ENCODE measurements at places on chromosomes 16 and 17.
A peak's percentile ranks its signal among the peaks of the same experiment; 100 is the strongest.

- DNase-seq, result no peak
These were observed 415.9 kb upstream of the ERCC4 start for GRCh38 chr16:13503960-13504635.

GRCh38 chr17:917391-917811, 62.2 kb downstream of the NXN start:
- peak; percentile 72 for DNase-seq

DNA sequence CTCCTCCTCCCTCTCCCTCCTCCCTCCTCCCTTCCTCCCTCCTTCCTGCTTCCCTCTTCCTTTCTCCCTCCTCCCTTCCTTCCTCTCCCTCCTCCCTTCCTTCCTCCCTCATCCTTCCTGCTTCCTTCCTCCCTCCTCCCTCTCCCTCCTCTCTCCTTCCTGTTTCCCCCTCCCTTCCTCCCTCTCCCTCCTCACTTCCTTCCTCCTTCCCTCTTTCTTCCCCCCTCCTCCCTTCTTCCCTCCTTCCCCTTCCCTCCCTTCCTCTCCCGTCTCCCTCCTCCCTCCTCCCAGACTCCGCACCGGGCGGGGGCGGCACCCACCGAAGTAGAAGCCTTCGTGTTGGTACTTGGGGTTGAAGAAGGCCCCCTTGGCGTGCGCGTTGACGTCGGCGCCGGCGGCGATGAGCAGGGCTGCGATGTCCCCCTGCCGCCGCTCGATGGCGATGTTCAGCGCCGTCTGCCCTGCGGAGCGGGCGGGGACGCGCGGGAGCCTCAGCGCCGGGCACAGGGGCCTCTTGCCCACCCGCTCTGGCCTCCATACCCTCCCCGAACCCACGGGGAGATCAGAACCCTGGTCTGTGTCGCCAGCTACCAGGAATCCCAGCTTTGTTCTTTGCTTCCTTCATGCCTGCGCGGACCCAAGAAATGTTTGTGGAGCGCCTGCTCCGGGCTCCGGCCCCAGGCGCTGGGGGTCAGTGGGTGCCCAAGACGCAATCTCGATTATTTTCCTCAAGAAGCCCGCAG, 22.2 kb downstream of the TRPV3 start:
- peak; percentile 71 for DNase-seq

DNA sequence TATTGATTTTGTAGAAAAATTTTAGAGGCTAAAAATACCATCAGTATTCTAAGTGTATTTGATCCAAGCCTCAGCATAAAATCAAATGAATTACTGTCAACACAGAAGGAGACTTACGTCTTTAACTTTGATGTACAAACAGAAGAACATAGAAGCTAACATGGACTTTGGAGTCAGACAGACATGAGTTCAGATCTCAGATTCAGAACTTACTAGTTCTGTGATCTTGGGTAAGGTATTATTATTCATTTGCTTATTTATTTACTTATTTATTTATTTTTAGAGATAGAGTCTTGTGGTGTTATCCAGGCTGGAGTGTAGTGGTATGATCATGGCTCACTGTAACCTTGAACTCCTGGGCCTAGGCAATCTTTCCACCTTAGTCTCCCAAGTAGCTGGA, 4.0 kb upstream of the SLFN12L start:
- DNase-seq, result no peak

- DNase-seq, result no peak
These were observed 57.2 kb upstream of the CIBAR2 start for GRCh38 chr16:85169333-85170065.

GRCh38 chr17:34736611-34737010, 157.2 kb downstream of the TMEM132E start:
- DNase-seq, result no peak

- DNase-seq, result no peak
These were observed 3.5 kb downstream of the G6PC1 start for GRCh38 chr17:42904110-42904469.

GRCh38 chr16:54176376-54176901, 110.1 kb downstream of the IRX3 start:
- no peak for DNase-seq

- peak; percentile 67 for DNase-seq
These were observed 93.3 kb downstream of the MYO1D start for GRCh38 chr17:32783602-32784001.

DNA sequence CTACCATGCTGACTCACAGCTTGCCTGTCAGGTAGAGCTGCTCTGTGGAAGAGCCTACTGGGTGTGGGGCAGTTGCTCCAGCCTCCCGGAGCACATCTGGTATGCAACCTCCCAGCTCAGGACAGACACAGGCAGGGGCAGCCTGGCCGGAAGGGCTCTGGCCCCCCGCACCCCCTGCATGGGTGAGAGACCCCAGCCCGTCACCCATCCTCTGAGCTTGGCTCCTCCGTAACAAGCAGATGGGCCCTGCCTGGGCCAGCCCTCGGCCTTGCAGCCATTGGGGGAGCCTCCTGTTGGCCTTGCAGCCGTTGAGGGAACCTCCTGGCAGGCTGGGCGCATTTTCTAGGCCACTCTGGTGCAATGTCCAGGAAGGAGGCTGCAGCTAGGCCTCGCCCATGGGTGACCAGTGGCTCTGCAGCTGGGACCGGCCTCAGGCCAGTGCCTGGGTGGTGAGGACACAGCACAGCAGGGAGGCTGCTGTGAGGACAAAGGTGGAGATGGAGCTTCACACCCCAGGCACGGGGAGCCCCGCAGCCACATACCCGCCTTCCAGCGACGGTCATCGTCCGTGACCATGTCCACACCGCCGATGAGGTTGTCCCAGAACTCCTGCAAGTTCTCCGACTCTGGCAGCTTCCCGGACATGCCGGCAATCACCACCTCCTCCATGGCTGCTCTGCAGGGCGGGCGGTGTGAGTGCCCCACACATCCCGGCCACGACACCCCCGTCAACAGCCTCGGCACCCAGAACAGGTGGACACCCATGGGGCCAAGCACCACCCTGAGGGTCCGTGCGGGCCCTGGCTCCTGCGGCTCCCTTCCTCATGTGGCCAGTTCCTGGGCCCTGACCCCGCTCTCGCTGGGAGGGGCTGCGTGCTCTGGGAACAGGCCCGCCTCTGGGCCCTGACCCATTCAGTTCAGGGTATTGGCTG, 2.0 kb downstream of the FASN start:
- no peak for DNase-seq

- no peak for DNase-seq
These were observed 8.7 kb downstream of the FLOT2 start for GRCh38 chr17:28888832-28889231.

DNA sequence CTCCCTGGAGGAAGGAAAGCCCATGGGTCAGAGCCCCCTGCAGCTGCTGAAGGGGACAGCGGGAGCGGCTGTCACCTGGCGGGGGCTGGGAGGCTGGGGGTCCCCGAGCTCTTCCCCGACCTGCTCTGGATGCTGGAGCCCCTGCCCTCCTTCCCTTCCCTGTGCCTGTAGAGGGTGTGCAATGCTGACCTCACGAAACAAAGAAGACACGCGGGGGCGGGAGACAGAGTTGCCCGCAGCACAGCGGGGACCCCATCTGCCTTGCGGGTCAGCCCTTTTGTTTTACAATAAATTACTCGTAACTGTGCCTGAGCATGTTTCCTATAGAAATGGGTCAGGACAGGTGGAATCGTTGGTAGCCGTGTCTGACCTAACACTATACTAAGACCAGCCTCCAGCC, 6.3 kb downstream of the SECTM1 start:
- DNase-seq, result no peak

- peak; percentile 70 for DNase-seq
These were observed 975 bp downstream of the CHD9 start for GRCh38 chr16:53055541-53056391.

DNA sequence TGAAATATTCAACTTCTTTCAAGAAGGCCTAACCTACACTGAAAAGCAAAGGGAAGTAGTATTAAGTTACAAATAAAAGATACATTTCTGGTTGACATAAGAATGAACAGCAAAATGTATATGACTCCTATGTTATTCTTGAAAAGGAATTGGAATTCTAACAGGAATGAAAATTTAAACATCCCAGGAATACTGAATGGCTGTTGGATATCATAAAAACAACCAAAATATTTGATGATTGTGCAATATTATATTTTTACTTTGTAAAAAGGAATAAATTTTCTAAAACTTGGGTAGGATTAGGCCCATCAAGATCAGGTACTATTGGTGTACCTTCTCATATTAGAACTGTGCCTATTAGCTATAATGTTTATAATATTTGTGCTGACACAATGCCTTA, 50.0 kb downstream of the CYB5B start:
- DNase-seq, result peak; percentile 62

- DNase-seq, result no peak
These were observed 3.0 kb downstream of the CD79B start for GRCh38 chr17:63928966-63929695.

GRCh38 chr17:46818316-46818928, at the start of gene WNT3:
WNT3 (minus strand) TSS chr17:46818692; CDS start chr17:46818597, 95 bp downstream.
- no peak for DNase-seq

- peak; percentile 31 for DNase-seq
These were observed 2.9 kb downstream of the VEZF1 start for GRCh38 chr17:57984936-57985674.

DNA sequence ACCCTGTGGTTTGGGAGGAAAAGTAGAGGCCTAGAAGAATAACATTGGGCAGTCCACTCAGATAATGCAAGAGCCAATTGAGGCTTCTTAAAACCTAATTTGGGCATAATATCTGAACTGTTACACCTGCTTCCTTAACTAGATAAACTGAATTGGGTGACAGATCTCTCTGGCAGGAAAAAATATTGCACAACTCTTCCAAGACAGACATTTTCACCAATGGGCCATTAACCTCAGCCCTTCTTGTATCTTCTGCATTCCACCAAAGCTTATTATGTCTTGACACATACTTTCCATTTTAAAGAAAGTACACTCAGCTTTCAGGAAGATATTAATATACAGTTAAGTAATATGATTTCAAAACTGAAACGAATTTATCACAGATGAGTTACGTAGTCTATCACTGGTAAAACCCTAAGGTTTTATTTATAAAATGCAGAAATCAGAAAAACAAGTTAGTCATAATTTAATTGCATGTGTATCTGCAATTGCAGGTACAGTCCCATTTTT, 79.9 kb upstream of the MON1B start:
- no peak for DNase-seq

DNA sequence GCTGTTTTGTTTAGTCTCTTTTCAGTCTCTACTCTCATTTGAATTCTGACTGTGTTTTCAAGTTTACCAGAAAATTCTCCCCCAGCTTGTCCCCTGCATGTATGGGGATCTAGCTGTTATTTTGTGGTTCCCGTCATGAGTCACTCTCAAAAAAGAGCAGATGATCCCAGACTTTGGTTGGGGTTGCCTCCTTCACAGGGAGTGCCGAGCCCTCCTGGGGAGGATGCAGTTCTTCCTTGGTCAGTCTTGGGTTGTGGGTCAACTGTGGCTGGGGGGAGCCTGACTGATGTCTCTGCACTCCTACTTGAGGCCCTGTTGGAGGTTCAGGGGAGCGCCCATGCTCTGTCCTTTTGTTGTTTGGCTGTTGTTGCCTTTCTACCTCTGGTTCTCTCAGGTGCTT, 37.7 kb downstream of the EPN2 start:
- DNase-seq, result peak; percentile 46

- no peak for DNase-seq
These were observed 4.2 kb upstream of the C1QTNF8 start for GRCh38 chr16:1100084-1100800.

GRCh38 chr16:87003414-87003755, 313.8 kb downstream of the C16orf95 start:
- no peak for DNase-seq

DNA sequence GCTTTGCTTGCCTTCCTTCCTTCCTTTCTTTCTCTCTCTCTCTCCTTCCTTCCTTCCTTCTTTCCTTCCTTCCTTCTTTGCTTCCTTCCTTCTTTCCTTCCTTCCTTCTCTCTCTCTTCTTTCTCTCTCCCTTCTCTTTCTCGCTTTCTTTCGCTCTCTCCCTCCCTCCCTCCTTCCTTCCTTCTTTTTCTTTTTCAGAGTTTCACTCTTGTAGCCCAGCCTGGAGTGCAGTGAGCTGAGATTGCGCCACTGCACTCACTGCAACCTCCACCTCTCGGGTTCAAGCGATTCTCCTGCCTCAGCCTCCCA, 17.9 kb downstream of the FOXJ1 start:
- no peak for DNase-seq

GRCh38 chr17:30236766-30237165, 1.3 kb upstream of the SLC6A4 start:
- peak; percentile 15 for DNase-seq

GRCh38 chr17:50514388-50514787, 6.1 kb downstream of the MYCBPAP start:
- DNase-seq, result no peak

- no peak for DNase-seq
These were observed 18.5 kb downstream of the ANKRD40 start for GRCh38 chr17:50689251-50689650.

DNA sequence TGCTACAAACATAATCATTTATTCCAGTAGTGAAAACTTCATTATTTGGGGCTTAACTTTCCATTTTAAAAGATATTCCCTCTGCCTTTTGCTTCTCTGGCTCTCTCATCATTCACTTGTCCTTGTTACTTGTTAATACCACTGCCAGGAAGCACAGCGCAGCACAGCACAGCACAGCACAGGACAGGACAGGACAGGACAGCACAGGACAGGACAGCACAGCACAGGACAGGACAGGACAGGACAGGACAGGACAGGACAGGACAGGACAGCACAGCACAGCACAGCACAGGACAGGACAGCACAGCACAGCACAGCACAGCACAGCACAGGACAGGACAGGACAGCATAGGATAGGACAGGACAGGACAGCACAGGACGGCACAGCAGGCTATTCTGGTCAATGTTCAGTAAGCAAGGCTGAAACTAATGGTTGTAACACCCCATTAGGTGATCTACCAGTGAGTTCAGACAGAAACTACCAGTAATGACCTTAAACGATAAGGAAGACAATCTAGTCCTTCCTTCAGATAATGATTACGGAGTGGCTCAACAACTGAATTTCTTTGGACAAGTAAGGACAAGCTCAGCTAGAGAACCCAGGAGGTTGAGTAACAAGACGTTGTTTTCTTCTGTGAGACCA, 31.9 kb downstream of the COG1 start:
- DNase-seq, result no peak

DNA sequence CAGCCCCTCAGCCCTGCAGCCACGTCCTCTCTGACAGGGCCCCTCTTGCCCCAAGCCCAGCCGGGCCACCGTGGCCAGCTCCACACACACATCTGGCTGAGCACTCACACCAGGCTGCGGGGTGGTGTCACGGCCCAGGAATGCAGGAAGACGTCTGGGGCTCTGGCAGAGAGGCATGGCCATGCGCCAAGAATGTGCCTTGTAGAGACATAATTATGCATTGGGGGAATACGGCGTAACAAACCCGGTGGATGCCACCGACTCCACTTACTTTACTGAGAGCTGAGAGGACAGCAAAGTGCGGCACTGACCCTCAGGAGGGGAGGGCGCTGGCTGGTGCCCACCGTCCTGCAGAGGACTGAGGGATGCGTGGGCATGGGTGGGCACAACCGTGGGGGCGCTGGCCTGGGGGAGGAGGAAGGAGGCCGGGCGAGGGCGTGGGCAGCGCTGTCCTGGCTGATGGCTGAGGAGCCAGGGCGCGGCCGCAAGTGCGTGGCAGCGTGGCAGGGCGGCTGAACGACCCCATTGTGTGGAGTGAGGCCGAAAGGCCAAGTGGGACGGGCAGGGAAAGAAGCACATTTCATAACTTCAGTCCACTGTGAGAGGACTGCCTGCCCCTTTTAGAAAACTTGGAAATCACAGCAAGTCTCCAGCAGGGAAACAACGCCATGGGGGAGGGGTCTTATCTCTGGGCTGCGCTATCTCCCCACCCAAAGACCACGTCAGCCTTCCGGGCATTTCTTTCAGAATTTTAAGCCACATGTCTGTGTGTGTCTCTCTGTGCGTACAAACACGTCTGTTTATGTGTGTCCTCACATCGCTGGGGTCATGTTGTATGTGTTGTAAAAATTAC, 30.6 kb downstream of the METRNL start:
- peak; percentile 98 for DNase-seq

Measured in fibroblast of skin of scalp (primary cell).